Forelimb muscle (tissue), 1 donor: ENCODE measurements at places on chromosomes 7 and 10. TPM values are rescaled to one million over a fixed set of nuclear protein-coding genes. Genes with fewer than 3 reads are reported as not detected.

PTPRZ1 gene
- polyA plus RNA-seq = 3.0 TPM

ZNF425 gene
- polyA plus RNA-seq = 3.0 TPM

KNDC1 gene
- 6.6 TPM for polyA plus RNA-seq

IDI2 gene
- polyA plus RNA-seq = 0.14 TPM

CUZD1 gene
- polyA plus RNA-seq = 0.95 TPM

PDE1C gene
- polyA plus RNA-seq = 3.0 TPM

EBLN1 gene
- not detected for polyA plus RNA-seq

DNA sequence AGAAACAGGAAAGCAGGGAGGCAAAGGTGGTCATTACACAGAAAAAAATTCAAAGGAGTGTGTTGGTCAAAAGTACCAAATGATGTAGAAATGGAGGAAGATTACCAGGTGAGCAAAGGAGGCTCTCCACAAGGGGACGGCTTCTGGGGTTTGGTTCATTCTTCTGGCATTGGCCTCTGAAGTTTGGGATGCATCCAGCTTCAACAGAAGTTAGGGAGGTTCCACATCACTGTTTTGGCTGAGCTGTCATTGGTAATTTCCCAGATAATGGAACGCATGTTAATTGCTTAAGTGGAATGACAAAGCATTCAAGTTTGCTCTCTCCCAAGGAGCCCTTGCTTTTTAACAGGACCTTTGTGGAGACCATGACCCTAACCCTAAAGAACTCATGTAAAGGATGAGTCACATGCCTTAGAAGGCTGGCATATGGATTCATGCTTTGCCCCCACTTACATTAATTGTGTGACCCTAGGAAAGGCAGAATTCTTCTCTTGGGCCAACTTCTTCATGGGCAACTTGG lies 398.6 kb downstream of the GPAM start:
- DNase-seq = no peak

GRCh38 chr7:128304212-128304611 lies 39.5 kb downstream of the RBM28 start:
- no peak for DNase-seq

- no peak for DNase-seq
These were observed 165.1 kb downstream of the GLRX3 start for GRCh38 chr10:130301021-130301892.

DNA sequence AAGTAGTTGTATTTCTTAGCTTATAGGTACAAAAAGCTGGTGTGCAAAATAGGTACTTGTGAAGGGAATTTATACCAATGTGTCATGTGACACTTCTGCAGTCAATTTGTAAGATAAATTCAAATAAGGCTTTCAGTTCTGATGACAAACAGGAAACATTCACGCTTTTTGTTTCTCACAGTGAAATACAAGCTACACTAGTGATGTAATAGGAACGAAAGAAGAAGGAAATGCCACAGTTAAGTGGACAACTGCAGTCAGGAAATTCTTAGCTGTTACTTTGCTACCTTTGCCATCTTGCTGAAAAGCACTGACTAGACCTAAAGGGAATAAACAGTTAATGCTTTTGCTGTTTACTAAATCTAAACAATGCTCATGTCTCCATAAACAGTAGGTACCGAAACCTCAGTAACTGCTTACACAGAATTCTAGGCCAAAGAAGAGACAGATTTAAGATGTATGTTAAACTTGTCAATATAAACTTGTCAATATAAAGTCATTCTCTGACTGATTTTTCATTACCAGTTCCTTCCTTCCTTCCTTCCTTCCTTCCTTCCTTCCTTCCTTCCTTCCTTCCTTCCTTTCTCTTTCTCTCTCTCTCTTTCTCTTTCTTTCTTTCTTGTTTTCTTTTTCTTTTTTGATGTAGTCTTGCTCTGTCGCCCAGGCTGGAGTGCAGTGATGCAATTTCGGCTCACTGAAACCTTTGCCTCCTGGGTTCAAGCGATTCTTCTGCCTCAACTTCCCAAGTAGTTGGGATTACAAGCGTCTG lies 10.1 kb downstream of the OTUD1 start:
- no peak for DNase-seq

- DNase-seq = no peak
These were observed 191.0 kb upstream of the BET1 start for GRCh38 chr7:94195201-94195600.

- no peak for DNase-seq
These were observed 23.7 kb downstream of the CRPPA start for GRCh38 chr7:16397501-16398145.

DNA sequence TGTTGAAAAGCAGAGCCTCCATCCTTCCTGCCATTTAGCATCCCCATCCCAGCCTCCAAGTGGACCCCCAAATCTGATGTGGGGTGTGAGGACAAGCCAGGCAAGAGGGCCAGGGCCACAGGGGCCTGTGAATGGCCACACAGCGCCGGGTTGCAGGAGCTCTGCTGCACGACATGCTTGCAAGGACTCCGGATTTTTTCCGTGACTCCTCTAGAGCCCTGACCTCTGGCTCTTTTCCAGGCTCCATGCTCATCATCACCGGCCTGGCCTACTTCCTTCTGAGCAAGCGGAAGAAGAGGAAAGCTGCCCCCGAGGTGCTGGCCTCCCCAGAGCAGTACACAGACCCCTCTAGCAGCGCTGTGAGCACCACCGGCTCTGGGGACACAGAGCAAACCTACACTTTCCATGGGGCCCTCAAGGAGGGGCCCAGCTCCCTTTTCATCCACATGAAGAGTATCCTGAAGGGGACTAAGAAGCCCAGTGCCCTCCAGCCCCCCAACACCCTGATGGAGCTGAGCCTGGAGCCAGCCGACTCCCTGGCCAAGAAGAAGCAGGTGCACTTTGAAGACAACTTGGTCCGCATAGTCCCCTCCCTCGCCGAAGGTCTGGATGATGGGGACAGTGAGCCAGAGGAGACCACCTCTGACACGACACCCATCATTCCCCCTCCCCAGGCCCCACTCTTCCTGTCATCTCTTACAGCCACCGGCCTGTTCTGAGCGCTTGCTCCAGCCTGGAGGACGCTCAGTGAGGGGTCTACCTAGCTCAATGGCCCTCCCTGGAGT lies 23.5 kb downstream of the TMEM72 start:
- DNase-seq = no peak

GRCh38 chr10:93182049-93182327 lies 108.3 kb downstream of the CYP26A1 start:
- DNase-seq = no peak

DNA sequence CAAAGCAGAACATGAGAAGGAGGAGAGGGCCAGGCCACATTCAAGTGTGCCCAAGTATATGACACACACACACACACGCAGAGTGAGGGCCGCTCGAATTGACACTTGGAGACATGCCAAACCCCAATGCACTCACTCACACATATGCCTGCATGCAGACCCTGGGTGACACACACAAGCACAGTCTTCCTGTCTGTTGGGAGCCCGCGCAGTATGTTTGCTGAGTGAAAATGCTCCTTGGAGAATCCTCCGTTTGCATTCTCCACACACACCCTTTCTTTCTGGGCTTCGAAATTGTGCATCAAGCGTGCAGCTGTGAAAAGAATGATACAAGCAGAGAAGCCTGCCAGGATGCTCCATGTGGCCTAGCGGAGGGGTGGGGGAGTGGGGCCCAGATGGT lies 120.9 kb downstream of the PLXNA4 start:
- DNase-seq = no peak

GRCh38 chr7:131325179-131325840 lies 2.4 kb upstream of the MKLN1 start:
- no peak for DNase-seq

- DNase-seq = no peak
These were observed 10.7 kb upstream of the GPR146 start for GRCh38 chr7:1033546-1034145.

GRCh38 chr7:129453510-129454248 lies 19.4 kb downstream of the STRIP2 start:
- DNase-seq = no peak

DNA sequence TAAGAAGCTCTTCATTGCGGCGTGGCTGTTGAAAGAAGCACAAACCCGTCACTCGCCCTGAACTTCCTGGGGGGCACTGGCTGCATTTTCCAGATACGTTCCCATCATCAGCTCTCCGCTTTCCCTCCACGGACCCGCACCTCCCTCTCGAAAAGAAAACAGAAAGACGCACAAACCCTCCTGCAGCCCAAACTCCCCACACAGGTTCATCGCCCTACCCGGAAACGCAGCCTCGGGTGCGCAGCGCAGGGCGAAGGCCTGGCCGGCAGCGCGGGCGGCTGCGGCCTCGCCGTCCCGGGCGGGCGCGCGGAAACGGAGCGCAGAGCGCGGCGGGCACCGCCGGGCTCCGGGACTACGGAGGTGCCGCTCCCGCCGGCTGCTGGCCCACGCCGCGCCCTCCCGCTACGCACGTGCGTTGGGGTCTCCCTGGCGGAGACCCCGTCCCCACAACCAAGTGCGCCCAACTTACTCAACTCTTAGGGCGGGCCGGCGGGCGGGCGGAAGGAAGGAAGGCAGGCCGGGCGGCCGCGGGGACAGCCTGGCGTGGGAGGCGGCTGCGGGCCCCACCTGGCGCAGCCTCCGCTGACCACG lies 822 bp downstream of the ZNF800 start:
- no peak for DNase-seq

GRCh38 chr10:111137007-111137406 lies 60.2 kb downstream of the ADRA2A start:
- DNase-seq = no peak

DNA sequence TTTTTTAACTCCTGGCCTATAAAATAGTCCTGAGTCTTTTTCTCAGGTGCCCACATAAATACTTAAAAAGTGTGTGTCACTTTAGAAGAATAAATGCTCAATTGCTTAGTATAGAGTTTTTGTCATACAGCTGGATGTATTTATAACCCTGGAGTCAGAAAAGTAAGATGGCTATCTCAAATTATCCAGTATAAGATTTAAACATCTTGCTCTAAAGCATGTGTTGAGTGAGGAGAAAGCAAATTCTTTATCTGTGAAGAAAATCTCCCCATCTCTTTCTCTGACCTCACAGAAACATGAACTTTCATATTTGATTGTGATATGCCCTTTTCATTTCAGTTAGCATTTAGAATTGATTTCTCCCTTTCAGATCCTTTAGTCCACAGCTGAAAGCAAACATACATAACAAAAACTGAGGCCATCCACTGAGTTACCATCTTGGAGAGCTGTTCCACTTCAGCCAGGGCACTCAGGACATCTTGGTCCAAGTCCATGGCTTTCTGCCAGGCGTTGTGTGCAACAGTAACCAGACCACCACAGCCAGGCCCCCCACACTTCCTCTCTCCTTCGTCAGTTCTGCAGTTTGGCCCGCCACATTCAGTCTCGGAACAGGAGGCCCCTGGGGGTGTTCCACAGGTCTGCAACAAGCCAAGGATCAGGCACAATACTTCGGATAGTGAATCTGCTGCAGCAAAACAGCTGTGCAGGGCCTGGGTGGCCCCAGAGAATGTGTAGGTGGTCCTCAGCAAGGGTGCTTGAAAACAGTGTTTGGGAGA lies 40.9 kb downstream of the DLD start:
- DNase-seq = no peak

- no peak for DNase-seq
These were observed 47.8 kb downstream of the BZW2 start for GRCh38 chr7:16693601-16694318.

GRCh38 chr10:93376372-93377293 lies 105.5 kb downstream of the MYOF start:
- peak; percentile 79 for DNase-seq

- no peak for DNase-seq
These were observed 35.2 kb upstream of the GDF10 start for GRCh38 chr10:47264797-47265281.

DNA sequence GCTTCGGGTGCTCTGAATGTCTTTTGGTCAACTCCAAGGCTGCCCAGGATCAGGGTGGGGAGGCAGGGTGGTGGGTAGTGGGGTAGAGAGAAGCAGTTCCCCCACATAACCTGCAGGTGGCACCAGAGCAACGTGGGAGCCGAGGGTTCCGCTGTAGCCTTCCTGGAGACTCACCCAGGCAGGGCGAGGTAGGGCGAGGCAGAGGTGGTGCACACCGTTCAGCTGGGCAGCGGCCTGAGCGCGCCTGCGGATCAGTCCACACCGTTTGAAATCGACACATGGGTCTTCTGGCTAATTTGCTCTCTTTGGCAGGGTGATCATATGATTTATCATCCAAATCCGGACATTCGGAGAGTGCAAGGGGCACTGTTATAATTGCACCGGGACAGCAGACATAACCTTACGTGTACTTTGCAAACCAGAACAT lies 41.4 kb upstream of the MAP3K8 start:
- no peak for DNase-seq

DNA sequence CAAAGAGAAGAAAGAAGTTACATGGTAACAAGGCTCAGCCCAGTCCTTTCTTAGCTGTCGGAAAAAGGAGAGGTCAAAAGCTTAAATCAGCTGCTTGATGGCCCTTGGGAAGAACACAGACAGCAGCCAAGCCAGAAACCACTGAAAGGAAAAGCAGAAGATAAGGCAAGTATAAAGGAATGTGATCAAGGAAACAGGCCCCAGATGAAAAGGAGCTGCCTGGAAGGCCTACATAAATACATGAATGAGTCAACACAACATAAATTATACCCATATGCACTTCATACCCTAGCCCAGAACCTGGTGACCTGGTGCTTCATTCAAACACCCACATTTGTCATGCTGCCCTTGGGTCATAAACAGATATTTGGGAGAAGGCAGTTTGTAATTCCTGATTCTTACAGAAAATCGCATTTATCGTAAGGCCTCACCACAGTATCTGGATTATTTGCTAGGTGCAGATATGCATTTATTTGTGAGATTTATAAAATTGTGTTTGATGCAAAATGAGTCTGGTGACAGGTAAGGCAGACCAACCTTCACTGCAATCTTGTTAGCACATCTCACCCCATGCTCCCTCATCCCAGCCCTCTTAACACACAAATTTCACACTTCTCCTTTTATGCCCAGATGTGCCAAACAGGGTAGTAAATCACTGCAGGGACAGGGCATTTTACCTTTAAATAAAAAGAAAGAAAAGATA lies 94.9 kb upstream of the KCNIP2 start:
- DNase-seq = no peak

GRCh38 chr7:63521-64021 lies 128.8 kb upstream of the FAM20C start:
- no peak for DNase-seq

DNA sequence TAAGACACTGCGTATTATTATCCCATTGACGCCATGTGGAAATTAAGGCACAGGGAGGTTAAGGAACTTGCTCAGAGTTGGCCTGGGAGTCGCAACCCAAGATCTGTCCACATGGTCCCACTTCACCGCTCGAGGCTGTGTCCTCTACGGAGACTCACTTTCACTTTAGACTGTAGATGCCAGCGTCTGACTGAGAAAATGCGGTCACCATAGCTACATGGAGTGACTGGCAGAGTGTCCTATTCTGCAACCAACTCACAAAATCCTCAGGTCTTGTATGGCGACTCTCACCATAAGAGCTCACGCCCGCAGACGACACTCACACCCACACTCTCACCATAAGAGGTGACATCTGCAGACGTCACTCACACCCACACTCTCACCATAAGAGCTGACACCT lies 257.9 kb downstream of the PTPRN2 start:
- no peak for DNase-seq

DNA sequence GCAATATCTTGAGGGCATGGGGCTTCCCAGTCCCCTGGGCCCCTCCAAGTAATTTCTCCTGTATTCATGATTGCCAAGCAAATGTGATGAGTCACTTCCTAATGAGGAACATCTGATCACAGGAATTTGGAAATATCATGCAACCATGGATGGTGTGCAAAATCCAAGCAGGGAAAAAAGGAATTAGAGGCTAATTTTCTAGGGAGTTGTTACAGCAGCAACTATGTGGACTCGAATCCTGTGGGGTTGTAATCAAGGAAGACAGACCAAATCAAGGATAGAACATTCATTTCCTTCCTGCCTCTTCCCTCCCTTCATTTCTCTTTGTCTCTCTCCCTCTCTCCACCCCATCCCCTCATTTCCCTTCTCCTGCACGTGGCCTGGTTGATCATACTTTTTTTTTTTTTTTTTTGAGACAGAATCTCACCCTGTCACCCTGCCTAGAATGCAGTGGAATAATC lies 23.9 kb upstream of the AGFG2 start:
- peak; percentile 51 for DNase-seq
